ENCODE measurements at places on chromosomes 7 and 10. TPM values are rescaled to one million over a fixed set of nuclear protein-coding genes. Genes with fewer than 3 reads are reported as not detected.
A peak's percentile ranks its signal among the peaks of the same experiment; 100 is the strongest.

Gene MBL2
- total RNA-seq = not detected

DNA sequence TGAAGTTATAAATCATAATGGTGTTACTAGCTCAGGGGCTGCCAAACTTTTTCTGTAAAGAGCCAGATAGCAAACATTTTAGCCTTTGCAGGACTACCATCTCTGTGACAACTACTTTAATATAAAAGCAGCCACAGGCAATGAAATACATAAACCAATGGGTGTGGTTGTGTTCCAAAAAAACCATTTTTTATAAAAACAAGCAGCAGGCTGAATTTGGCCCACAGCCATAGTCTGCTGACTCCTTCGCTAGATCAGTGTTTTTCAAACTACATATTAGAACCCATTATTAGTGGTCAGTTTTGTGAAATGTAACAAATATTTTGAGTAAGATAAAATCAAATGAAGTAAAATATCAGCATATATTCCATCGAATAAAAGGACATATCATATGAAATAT lies 13.6 kb downstream of the GNG11 start:
- no peak for DNase-seq

DNA sequence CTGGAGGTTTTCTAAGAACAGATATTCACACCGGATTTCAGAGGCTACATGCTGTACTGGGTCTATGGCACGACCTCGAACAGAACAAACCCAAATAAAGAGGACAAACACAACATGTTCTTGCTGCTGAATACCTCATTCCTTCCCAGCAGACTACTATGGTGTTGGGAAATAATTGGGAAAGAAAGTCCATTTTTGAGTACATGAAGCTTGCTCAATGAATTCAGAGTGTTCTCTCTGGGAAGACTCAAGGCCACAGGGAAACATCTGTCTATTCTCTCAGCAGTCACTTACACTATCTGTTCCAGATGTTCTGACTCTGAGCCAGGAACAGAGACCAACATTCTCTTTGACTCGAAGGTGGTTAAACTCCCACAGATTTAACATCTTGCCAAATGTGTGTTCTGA lies 30.9 kb downstream of the LAMB1 start:
- no peak for DNase-seq

Gene ASZ1
- not detected for total RNA-seq

GRCh38 chr10:27799046-27799445 lies 53.4 kb upstream of the MKX start:
- DNase-seq = no peak

- no peak for DNase-seq
Measured at GRCh38 chr10:119450606-119451299, 91.8 kb downstream of the RGS10 start.

- no peak for DNase-seq
Measured at GRCh38 chr7:27472043-27472442, 190.6 kb downstream of the HIBADH start.

DNA sequence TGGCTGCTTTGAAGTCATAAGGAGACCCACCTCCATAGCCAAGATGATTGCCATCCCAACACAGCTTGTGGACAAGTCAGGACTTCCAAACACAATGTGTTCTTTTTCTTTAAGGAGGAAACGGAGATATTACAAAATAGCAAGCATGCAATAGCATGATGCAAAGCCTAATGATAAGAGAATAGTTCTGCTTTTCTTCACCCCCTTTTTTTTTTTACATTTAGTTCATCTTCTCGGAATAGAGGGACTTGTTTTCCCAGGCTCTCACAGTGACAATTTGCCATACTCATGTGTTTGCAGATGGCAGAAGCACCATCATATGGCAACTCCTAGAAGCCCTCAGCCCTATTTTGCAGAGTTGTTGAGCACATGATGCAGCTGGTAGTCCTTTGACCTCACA lies 119.8 kb downstream of the ITGB8 start:
- DNase-seq = peak; percentile 70

DNA sequence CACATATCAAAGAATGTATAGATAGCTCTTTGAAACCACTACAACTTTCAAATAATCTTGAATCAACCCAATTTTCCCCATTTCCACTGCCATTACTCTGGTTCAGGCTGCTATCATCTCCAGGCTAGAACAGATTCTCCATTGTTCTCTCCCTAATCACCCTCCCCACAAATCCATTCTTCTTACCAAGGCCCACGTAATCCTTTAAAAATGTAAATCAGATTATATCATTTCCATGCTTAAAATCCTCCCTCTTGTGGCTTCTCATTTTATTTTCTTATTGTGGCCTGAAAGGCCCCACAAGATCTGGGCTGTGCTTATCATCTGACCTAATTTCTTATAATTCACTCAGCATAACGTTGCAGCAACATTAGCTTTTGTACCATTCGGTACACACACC lies 3.0 kb upstream of the PON1 start:
- no peak for DNase-seq

Gene IL2RA
- not detected for total RNA-seq

GRCh38 chr10:120514035-120514620 lies 57.1 kb downstream of the PLPP4 start:
- DNase-seq = peak; percentile 86

Gene INHBA
- 5.7 TPM for total RNA-seq

Gene SCD
- 275 TPM for total RNA-seq

DNA sequence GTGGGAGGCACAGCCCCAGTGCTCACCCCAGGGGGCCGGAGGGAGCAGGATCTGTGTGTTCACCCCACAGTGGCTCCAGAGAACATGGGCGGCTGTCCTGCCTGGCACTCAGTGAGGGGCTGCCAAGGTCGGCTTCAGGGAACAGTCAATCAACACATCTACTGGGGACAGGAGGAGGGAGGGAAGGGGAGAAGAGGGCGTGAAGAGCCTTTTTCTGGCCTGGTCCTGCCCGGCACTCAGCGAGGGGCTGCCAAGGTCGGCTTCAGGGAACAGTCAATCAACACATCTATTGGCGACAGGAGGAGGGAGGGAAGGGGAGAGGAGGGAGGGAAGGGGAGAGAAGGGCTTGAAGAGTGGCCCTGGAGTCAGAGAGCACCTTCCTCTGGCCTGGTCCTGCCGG lies 184.9 kb downstream of the ADARB2 start:
- peak; percentile 79 for DNase-seq

- no peak for DNase-seq
Measured at GRCh38 chr7:34361663-34362250, 296.3 kb upstream of the NPSR1 start.

Gene FAM25A
- total RNA-seq = not detected

DNA sequence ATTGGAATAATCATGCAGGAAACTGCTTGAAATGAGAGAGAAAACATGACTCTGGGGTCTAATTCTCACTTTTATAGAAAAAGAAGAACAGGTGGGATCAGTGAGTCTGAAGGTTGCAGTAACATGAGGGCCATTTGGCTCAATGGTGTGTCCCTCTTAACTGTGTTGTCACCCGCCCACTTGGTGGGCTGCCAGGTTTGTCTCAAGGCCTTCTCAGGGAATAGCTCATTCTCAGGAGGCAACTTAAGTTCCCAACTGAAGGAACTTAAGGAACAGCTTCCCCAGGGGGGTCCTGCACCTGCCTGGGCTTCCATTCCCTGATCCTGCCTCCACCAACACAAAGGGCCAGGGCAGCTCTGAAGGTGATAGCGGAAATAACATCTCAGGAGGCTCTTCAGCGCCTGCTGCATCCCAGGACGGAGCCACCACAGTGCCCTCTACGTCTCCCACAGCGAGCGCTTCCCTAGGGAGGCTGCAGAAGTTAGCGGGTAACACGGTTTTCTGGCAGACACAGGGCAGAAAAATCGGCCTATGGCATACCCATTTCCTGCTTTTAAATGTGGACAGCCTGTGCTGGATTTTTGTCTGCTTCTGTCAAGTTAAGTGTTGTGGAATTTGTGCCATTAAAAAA lies 88.8 kb downstream of the ZRANB1 start:
- no peak for DNase-seq

Gene RPEL1
- not detected for total RNA-seq

Gene RAPGEF5
- total RNA-seq = 0.21 TPM
